ENCODE measurements at places on chromosomes 2 and 18.
A peak's percentile ranks its signal among the peaks of the same experiment; 100 is the strongest.

- DNase-seq = no peak
Observed at GRCh38 chr2:218856167-218856895, 3.3 kb upstream of the WNT6 start.

DNA sequence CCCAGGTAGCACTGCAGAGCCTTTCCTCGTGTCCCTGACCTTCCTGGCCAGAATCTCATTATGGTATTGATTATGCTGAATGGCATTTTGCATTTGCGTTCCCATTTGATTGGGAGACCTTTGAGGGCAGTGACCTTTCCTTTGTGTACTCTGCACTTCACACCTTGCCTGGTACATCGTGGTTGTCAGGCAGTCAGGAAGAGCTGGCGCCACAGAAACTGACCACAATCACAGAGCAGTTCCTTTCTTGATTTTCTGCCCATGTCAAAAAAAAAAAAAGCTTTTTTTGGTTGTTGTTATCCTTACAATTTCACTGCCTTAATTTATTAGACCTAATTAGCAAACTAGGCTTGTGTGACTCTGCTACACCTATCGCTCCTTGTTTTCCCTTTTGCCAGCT lies 8.9 kb upstream of the KLHL29 start:
- no peak for DNase-seq

DNA sequence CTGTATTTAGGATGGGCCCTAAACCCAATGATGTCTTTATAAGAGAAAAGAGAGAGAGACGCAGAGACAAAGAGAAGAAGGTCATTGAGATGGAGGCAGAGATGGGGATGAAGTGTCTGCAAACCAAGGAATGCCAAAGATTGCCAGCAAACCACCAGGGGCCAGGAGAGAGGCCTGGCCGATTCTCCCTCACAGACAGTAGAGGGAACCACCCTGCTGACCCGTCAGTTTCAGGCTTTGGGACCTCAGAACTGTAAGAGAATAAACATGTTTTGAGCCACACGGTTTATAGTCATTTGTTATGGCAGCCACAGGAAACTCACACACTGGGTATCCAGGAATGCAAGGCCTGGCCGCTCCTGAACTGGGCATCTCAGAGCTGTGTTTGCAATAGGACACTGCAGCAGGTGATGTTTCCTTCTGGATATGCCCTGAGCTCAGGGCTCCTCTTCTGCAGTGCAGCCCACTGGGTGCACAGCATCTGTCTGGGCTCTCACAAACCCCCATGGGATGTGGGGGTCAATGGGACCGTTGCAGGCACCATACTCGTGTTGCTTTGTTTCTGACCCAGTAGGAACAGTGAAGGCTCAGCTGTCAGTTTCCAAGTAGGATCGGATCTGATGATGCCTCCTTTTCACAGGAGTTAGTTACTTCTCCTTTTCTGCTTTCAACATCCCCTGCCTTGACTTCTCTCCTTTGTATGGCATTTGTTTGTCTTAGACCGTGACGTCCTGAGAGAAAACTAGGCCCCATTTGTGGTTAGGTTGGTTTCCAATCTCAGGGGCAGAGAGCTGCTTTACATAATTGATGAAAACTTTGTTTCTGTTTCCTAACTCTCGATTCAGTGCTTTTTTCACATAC lies 20.8 kb downstream of the PTPN18 start:
- DNase-seq = no peak

GRCh38 chr2:222284466-222284865 lies 14.3 kb downstream of the PAX3 start:
- no peak for DNase-seq

GRCh38 chr18:11750581-11751310 lies 61.7 kb downstream of the GNAL start:
- no peak for DNase-seq

- peak; percentile 22 for DNase-seq
Observed at GRCh38 chr2:231687133-231687852, 21.0 kb upstream of the PTMA start.

GRCh38 chr18:70998490-70998889 lies 709.6 kb downstream of the SOCS6 start:
- no peak for DNase-seq

GRCh38 chr18:4748975-4749374 lies 293.9 kb upstream of the DLGAP1 start:
- no peak for DNase-seq

GRCh38 chr2:15047184-15047583 lies 414.7 kb downstream of the LRATD1 start:
- DNase-seq = no peak

- DNase-seq = no peak
Observed at GRCh38 chr2:63738019-63738418, 103.7 kb upstream of the UGP2 start.

- no peak for DNase-seq
Observed at GRCh38 chr2:216757532-216757931, 62.2 kb upstream of the IGFBP5 start.

- no peak for DNase-seq
Observed at GRCh38 chr2:221943076-221943810, 355.6 kb downstream of the PAX3 start.

DNA sequence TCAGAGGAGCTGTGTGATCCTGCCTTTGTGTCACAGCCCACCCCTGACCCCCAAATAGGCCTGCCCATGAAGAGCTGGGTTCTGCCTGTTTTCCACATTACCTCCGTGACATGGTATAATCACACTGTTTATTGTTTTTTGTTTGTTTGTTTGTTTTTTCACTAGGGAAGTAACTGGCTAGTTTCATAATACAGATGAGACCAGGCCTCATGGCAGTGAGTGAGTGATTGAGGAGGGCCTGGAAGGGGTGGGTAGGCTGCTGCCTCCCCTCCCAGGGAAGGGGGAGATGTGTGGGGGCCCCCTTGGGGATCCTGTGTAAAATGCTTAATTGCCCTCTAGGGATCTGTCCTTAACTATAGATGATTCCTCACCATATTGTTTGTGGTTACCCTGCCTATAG lies 190.5 kb downstream of the LDLRAD4 start:
- no peak for DNase-seq

GRCh38 chr2:86062043-86062442 lies 43.6 kb downstream of the POLR1A start:
- DNase-seq = no peak

- no peak for DNase-seq
Observed at GRCh38 chr18:37661061-37661460, 95.5 kb upstream of the CELF4 start.

DNA sequence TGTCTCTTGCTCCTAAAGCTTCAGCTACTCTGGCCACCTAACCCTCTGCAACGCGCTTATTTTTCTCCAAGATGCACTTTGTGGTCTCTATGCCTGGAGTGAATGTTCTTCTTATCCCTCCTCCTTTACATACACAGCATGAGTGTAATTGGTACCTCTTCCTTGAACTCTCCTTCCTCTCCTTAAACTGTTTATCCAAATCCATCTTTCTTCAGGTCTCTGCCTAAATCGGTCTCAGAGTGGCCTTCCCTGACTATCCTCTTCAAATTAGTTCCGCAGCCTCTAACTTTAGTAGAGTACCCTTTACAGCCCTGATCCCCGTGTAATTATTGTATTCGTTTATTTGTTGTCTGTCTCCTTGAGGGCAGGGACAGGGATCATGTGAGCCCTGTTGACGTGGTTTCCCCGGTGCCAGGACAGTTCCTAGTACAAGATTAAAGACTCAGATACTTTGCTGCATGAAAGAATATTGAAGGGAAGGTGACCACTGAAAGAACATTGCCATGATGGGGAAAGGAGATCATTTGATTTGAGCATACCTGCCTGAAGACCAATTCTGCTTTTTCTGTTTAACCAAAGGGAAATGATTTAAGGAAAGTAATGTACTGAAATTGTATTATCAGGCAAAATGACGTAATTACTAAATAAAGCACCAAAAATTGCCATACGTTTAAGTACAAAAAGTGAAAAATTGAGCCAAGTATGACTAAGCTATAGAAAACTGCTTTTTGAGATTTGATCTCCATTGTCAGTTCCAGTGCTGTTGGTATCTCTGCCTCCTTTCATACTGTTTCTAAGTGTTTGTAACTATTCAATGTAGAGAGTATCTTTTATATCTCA lies 1.2 kb downstream of the CNOT9 start:
- DNase-seq = no peak

GRCh38 chr2:16643099-16643498 lies 22.5 kb downstream of the CYRIA start:
- DNase-seq = no peak

DNA sequence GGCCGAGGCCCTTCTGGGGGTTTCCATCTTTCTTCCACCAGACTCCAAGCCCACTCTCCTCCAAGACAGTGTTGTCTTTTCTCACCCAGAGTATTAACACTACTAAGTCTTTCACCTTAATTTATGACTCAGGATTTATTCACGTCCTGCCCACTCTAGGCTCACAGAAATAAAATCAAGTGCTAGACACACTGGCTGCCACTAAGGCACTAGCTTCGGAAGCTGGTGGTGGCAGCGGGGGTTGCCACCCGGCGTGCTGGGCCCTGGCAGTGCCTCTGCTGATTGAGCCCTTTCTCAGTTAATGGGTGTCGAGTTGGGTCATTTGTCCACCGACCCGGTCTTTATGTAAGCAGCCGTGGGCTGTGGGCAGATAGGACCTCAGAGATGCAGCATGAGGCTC lies 93.6 kb upstream of the FZD5 start:
- no peak for DNase-seq

DNA sequence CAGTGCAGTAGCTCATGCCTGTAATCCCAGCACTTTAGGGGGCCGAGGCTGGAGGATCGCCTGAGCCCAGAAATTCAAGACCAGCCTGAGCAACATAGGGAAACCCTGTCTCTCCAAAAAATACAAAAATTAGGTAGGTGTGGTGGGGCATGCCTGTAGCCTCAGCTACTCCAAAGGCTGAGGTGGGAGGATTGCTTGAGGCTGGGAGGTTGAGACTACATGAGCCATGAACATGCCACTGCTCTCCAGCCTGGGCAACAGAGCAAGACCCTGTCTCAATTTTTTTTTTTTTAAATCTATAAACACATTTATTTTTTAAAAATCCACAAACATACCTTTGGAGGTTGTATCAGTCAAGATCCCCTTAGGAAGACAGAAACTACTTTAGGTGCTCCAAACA lies 326.3 kb downstream of the EPHA4 start:
- DNase-seq = no peak

DNA sequence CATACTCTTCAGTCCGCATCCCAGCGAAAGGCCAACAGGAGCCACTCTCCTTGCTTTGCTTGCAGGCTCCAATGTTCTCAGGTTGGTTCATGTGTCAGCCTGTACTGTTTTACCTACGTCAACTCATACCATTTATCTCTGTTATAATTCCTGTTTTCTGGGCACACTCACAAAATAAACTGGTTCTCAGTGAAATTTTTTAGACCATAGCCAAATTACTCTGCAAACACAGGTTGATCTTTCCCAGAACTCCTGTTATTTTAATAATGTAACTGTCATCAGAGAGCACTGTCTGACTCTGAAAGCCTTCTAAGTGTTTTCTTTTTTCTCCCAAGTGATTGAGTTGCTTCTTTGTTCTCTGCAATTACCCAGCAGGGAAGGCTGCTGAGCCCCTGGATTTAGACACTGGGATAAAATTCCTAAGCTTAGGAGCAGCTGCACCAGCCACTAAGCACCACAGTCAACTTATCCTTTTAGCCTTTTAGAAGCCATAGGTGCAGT lies 111.6 kb upstream of the PIEZO2 start:
- no peak for DNase-seq

- no peak for DNase-seq
Observed at GRCh38 chr2:213316001-213316735, 31.9 kb downstream of the SPAG16 start.

DNA sequence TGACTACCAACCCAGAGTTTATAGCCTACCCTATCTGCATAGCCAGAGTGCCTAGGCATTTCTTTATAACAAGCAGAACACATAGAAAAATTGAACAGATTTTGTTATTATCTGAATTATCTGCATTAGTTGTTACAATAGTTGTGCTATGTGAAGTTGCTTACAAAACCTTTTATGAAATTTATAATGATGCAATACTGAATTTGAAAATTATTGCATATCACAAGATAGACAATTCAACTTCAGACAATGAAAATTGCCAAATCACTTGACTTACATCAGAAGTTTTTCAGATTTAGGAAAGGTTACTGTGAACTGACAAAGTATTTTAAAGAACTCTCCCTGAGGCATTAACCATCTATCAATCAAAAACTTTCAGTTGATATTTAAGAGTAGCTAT lies 437.9 kb upstream of the PIK3C3 start:
- DNase-seq = no peak

DNA sequence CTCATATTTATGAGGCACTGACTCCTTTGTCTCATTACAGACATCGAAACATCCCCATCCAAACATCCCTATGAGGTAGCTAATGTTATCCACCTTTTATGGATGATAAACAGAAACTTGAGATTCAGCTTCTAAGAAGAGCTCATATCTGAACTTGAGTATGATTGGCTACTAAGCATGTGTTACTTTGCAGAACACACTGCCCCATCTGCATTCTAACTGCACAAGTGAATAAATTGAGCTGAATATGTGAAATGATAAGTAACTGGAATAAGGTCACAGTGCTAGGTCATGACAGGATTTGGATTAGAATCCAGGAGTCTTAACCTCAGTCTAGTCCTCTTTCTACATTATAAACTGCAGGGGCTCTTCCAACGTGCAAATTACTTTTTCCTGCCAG lies 172.7 kb downstream of the SETBP1 start:
- DNase-seq = no peak

DNA sequence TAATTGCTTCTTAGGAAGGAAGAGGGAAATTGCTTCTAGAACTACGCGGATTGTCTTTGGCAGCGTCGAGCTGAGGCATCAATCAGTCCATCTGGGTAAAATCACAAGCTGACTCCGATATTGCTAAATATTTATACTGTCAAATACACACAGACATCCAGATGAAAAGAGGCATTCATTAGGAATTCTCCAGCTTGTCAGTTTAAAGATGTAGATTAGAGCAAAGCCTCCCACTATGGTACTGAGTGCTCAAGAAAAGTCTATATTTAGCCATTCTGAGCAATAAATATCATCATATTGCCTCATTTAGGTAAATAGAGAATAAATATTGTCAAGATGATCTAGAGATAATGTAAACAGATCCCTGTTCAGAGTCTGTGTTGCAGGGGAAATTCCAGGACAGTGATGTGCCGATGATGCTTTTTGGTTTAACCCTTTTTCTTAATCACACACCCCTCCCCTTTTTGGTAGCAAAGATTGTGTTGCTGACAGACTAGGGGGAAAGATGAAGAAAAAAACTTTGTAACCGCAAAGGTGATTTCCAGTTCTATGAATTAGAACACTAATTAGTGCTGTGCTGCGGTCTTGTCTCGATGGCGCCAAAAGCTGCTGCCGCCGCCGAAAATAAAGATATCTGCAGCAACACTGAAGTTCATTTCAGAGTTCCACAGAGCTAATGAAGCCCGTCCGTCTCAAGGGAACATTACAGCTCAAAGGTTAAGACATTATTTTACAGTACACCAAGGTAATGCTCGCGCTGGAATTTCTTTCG lies 171.8 kb downstream of the PTGR3 start:
- DNase-seq = no peak

All from activated CD8-positive, alpha-beta memory T cell treated with anti-CD3 and anti-CD28 coated beads for 1 hour (primary cell).